ENCODE measurements at places on chromosomes 2 and 18.

DNA sequence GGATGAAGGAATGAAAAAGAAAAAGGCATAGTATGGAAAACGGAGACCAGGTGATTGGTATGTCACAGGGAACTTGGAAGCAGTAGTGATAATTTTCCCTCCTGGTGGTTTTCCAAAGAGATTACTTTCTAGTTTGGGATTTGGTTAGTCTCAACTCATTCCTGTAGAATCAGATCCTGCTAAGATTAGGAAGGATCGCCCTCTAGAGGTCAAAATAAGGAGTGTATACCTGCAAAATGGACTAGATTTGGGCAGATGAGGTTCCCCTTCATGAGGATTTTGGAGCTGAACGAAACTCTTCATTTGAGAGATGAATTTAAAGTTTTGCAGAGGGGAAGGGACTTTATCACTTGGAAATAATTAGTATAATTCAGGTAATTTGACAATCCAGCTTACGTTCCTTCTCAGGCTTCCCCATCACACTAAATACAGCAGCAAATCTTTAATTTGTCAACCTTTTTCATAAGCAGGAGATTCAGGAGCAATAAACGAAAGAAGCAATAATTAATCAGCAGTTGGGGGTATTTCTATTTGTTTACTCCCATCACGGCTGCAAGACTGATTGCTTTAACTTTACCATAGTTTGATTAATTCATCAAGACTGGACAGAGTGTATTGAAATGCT, 65.2 kb downstream of the CCDC195 start:
- DNase-seq: no peak

GRCh38 chr2:1777781-1778180, 33.5 kb upstream of the PXDN start:
- DNase-seq: no peak

DNA sequence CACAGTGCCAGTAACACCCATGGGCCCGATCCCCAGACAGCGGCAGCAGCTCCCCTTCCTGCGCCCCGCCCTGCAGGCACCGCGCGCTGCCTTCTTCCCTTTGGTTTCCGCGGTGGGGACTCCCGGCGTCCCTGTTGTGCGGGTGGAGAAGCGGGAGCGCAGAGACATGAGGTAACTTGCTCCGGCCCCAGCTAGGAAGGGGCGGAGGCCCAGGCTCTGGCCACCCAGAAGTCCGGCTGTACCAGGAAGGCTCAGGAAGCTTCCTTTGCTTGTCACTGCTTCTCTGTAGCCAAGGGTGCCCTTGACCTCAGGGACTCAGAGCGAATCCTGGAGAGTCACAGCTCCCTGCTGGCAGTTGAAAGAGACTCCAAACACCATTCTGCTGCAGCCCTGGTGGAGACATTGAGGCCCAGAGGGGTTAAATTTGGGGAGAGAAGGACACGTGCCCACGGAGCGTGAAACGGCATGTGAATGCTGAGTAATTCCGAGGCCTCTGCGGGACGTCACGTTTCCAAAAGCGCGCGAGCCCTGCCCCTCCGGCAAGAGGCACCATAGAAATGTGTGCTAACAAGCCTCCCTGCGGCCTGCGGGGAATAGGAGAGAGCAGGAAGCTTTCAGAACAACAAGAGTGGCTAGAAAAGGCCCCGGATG, 6.7 kb upstream of the ADCY3 start:
- DNase-seq: peak; percentile 51

DNA sequence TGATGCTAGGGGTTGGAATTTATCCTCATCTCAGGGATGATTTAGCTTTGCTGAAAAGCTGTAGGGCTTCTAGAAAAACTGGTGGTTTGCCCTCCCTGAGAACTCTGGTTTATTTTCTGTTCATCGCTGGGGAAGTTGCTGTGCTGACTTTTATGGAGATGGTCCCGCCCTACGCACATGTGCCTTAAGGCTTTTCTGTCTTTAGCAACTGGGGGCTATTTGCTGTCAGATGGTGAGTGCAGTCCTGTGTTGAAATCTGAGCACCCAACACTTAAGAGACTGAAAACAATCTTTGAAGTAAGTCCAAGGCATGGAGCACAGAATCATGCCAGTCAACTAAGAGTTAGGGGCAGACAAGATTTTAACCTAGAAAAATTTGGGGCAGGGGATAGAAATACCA, 2148.4 kb upstream of the CELF4 start:
- DNase-seq: no peak

GRCh38 chr2:146989741-146990140, 855.1 kb upstream of the ACVR2A start:
- no peak for DNase-seq

- no peak for DNase-seq
These were observed 500.5 kb upstream of the RAB6C start for GRCh38 chr2:129478902-129479517.

GRCh38 chr2:179172894-179173293, 91.7 kb downstream of the SESTD1 start:
- no peak for DNase-seq

- no peak for DNase-seq
These were observed 14.0 kb downstream of the HRH4 start for GRCh38 chr18:24474406-24474805.

- DNase-seq: no peak
These were observed 124.1 kb downstream of the RAPGEF4 start for GRCh38 chr2:172859581-172860335.

GRCh38 chr18:23277399-23277798, 142.1 kb downstream of the CABLES1 start:
- no peak for DNase-seq

GRCh38 chr2:64312622-64313397, 141.2 kb upstream of the LGALSL start:
- DNase-seq: no peak

- no peak for DNase-seq
These were observed 119.4 kb upstream of the PIEZO2 start for GRCh38 chr18:11268741-11269233.

- no peak for DNase-seq
These were observed 30.8 kb upstream of the EML4 start for GRCh38 chr2:42138163-42139015.

GRCh38 chr2:173043897-173044519, 31.6 kb upstream of the MAP3K20 start:
- no peak for DNase-seq

DNA sequence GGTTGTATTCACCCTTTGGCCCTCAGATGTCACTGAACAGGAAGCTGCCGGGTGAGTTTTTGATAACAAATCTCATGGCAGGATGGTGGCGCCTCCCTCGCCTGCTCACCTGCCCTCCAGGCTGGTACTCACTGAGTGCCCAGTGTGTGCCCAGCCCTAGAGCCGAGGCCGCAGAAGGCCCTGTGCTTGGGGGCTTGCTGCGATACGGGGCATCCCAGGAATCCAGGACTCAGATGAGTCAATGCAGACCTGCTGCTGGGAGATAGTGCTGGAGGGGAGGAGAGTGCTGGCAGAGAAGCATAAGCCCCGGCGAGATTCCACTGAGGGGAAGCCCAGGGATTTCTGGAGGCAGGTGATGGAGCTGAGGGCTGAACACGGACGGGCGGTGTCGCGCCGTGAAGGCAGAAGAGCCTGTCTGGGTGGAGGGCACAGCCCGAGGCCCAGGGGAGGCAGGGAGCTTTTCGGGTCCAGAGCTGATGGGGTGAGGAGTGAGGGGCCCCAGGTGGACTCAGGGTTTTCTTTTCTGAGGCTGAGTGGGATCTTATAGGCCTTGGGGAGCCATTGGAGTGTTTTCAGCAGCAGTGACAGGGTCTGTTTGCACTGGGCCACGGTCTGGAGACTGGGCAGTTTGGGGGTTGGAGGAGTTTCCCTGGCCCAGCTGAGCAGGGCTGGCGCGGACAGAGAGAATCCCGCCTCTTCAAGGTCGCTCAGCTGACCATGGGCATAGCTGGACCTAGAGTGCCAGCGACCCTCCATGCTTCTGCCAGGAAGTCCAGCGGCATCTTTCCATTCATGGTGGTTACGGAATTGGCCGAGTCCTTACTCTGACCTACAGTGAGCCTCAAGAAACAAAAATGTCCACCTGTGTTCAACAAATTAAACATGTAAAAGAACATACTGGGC, 35.5 kb downstream of the LDLRAD4 start:
- DNase-seq: peak; percentile 4

DNA sequence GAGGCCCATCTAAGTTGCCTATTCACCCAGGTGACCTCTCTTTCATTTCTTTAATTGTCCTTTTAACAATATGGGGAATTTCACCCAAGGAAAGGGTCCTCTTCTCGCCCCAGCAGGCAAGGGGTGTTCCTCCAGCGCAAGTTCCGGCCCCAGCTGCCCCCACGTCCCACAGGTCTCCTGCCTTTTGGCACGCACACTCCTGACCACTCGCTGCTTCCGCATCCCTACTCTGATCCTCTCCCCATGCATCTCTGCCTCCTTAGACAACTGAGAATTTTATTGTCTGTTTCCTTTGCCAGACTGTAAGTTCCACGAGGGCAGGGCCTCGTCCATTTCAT, 684 bp upstream of the ARPC2 start:
- no peak for DNase-seq

- no peak for DNase-seq
These were observed 474.9 kb downstream of the NRXN1 start for GRCh38 chr2:50556934-50557575.

GRCh38 chr18:23893653-23894052, 120.9 kb upstream of the TTC39C start:
- no peak for DNase-seq
